ENCODE measurements at places on chromosomes 6 and 20.

DNA sequence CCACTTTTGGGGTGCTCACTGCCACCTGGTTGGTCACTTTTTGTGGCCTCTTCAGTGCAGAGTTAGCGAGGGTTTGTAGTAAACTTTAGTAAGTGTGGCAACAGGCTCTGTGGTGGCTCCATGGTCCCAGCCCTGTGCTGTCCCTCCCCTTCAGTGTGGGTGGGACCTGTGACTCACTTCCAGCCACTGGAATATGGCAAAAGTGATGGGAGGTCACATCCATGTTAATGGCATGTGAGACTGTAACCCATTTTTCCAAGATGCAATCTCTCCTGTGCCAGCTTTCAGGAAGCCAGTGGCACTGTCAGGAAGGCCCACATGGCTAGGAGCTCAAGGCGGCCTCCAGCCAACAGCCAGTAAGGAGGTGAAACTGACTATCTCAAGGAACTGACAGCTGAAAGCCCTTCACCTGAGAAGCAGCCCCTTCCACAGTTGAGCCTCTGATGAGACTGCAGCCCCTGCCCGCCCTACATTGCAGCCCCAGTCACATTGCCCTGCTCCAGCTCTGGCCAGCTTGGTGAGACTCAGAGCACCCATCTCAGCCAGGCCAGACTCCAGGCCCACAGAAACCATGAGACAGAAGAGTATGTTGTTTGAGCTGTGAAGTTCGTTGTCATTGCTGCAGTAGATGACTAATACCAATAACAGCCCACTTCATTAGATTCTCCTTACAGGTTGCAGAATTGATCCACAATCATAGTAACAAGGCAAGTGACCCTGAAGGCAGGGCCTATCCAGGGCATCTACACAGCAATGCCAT lies 13.1 kb upstream of the CST7 start:
- DNase-seq = no peak

GRCh38 chr6:16292432-16292831 lies 54.0 kb downstream of the GMPR start:
- no peak for DNase-seq

DNA sequence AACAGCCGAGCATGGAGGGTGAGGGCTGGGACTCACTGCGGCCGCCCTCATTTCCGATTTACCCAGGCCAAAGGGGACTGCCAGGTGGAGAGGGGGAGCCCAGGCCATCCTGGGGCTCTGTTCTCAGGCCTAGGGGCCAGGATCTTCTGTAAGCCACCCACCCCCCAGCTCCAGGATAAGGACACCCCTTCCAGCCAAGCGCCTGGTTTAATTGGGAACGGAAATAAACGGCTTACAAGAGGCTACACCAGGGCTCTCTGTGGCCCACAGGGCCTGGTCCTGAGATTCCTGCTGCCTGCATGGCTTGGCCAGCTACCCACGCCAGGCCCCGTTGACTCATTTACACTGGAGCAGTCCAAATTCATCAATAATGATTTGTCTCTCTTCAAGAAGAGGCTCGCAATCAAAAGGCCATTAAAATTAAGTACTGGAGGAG lies 68.1 kb upstream of the TOP1 start:
- no peak for DNase-seq

DNA sequence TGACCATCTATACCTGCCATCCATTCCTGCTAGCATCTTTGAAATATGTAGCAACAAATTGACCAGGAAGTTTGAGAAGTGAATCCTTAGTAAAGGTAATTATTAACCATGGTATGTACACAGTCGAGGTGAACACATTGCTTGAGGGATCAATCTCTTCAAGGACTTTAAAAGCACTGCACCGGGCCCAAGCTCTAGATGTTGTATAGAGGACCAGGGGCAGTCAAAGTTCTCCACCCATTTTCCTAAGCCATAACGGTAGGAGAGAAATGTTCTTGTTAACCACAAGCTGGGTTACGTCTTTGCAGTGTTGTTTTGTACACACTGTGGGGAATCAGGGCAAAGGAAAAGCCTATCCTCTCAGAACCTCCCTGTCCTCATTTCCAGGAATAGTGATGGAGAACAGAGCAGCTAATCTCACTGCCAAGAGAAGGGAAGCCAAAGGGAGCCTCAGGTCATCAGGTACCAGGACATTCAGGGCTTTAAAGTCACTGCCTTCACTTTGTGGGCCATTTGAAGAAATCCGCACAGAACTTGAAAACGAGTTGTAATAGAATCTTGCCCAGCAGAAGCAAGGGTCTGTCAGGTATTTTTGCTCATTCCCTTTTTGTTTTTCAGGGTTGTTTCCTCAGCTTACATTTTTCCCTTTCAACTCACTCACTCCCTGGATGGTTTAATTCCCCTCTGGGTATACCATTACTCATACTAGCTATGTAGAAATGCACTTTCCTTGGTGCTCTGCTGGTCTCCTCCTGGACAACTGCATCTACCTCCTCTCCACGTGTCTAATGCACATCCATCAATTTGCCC lies 5.3 kb upstream of the PM20D2 start:
- DNase-seq = no peak

DNA sequence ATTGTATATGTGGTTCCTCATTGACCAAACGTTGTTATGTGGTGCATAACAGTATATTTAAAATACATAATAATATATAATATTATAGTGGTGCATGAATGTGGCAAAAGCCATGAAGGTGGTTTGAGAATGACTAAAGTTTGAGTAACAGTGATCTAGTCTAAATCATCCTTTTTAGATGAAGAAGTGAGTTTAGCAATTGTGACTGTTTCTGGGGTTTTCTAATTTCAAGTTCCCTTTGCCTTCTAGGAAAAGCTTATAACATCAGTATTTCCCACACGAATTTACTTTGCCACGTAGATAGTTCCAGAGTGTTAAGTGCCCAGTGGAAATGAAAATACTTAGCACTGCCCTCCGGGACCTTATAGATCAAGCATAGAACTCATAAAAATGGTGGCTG lies 40.9 kb downstream of the ARFGEF2 start:
- DNase-seq = no peak

GRCh38 chr20:258963-259362 lies 1.4 kb downstream of the DEFB132 start:
- no peak for DNase-seq

- peak; percentile 4 for DNase-seq
Observed at GRCh38 chr20:11891776-11892545, 25.7 kb upstream of the BTBD3 start.

- no peak for DNase-seq
Observed at GRCh38 chr6:43746613-43747102, 23.4 kb upstream of the VEGFA start.

- no peak for DNase-seq
Observed at GRCh38 chr6:159640322-159640721, 52.7 kb downstream of the SOD2 start.

- no peak for DNase-seq
Observed at GRCh38 chr20:48758206-48758820, 69.5 kb downstream of the PREX1 start.

GRCh38 chr6:141401851-141402250 lies 730.9 kb upstream of the GJE1 start:
- DNase-seq = no peak

GRCh38 chr6:130783416-130784107 lies 43.6 kb upstream of the SMLR1 start:
- DNase-seq = no peak

GRCh38 chr20:55784036-55784435 lies 221.3 kb downstream of the CBLN4 start:
- DNase-seq = no peak

DNA sequence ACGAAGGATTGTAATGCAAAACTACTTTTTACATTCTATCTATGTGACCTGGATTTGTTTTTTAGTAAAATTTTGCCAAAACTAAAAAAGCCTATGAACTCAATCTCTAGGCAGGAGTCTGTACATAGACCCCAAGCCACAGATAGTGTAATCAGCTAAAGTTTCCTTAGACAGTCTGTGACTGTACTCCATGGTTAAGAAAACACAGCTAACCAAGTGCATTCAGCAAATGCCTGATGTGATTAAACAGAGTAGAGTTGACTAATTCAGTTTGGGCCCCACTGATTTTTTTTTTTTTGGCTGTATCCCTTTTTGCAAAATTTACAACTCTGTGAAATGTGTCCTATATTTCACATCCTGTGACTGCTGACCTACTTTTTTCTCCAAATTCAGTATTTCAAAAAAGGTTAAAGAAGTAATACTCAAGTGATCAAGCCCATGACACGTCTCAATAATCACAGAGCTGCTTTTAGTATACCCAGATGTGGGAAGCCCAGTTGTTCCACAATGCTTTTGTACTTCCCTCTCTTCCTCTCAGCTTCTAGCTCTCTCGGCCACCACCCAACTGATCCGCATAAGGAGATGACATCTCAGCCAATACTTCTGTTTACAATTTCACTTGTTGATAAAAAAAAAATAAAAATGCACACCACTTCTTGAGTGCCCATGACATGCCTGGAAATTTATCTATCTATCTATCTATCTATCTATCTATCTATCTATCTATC lies 108.8 kb upstream of the TBX18 start:
- no peak for DNase-seq

- no peak for DNase-seq
Observed at GRCh38 chr6:152484806-152485205, 152.4 kb downstream of the SYNE1 start.

GRCh38 chr6:163860287-163861081 lies 446.0 kb downstream of the QKI start:
- DNase-seq = no peak

DNA sequence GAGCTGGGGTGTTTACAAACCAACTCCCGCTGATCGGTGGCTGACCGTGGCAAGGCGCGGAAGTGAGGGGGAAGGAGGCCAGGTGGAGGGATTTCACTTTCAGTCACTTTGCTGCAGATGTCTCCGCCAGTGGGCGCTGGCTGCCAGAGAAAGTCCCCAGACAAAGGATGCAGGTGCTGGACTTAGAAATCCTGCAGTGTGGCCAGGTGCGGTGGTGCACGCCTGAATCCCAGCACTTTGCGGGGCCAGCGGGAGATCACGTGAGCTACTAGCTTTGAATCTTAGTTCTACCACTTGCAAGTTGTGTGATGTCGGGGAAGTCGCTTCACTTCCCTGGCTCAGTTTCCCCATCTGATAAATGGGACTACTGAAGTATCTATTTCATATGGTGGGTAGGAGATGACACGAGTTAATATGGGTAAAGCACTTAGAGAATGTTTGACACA lies 180.4 kb downstream of the ZNF217 start:
- DNase-seq = no peak

DNA sequence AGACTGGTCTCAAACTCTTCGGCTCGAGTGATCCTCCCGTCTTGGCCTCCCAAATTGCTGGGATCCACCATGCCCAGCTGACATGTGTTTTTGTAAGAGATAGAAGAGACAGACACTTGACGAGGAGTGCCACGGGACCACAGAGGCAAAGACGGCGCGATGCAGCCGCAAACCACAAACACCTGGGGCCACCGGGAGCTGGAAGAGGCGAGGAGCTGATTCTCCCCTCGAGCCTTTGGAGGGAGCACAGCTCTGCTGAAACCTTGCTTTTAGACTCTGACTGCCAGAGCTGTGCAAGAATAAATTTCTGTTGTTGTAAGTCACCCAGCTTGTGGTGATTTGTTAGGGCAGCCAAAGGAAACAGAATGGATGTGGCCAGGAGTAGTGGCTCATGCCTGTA lies 46.9 kb downstream of the TFAP2C start:
- no peak for DNase-seq

GRCh38 chr6:122790028-122790422 lies 967 bp downstream of the SMPDL3A start:
- DNase-seq = no peak

- DNase-seq = no peak
Observed at GRCh38 chr6:28751514-28751913, 172.3 kb downstream of the TRIM27 start.

DNA sequence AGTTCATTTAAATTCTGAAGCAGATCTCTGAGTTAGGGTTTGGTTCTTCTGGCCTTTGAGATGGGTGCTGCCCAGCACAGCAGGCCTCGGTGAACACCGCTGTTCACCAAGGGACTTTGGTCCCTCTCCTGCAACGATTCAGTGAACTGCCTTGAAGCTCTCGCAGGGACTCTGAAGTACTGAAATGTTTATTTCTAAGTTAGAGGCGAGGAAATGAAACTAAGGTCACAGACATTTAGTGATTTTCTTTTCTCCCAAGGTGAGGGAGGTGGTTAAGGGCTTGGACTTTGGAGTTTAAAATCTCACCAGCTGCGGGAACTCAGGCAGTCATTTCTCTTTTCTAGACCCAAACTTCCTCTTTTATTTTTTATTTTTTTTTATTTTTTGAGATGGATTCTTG lies 26.2 kb downstream of the E2F3 start:
- DNase-seq = peak; percentile 29

- no peak for DNase-seq
Observed at GRCh38 chr6:44224029-44224964, 902 bp downstream of the SLC29A1 start.

DNA sequence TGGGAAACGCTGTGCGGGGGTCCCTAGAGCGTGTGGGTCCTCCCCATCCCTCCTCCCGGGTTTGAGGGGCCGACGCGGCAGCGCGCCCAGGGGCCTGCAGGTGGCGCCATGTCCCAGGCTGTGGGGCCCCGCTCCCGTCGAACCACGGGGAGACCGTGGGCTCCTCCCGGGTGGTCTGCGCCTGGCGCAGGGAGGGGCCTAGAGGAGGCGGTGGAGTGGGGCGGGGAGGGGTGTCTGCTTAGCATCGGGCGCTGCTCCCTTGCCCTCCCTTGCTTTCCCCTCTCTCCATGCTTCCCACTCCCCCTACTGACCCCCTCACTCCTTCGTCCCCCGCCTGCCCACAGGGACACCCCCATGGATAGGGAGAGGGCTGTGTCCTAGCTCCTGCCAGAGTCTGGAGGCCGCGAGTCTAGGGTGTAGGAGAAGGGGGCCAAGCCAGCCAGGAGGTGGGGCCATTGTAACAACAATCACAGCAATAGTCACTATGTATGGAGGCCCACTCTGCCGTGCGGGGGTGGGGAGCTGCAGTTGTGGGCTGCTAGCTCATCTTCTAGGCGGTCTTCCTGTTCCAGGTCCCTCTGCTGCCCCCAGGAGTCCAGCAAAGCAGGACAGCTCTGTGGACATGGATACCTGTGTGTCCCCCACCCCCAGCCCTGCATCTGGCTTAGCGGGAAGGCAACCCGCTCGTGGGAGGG lies 51.7 kb downstream of the CHMP4B start:
- no peak for DNase-seq

DNA sequence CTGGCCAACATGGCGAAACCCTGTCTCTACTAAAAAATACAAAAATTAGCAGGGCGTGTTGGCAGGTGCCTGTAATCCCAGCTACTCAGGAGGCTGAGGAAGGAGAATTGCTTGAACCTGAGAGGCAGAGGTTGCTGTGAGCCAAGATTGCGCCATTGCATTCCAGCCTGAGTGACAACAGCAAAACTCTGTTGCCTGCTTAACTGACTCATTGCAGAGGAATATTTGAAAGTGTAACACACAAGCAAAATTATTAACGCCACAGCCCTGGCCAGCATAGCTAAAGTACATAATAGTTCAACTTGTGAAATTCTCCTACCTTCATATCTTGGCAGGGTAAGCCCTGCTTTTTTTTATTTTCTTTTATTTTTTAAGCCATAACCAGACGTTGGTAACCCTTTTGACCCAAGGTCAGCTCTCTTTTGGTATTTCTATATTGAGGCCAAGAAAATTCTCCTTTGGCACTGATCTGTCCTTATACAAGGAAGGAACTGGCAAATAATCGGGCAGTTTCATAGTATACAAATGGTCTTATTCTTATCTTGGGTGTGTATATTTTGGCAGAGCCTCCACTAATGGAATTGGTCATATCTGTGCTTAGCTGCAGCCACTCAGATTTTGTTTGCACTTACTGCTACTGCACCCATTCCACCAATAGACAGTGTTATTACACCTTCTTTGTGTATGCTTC lies 4.0 kb upstream of the ADGRF5 start:
- DNase-seq = no peak

GRCh38 chr6:169723200-169723909 lies 945 bp downstream of the PHF10 start:
- peak; percentile 20 for DNase-seq

All from bone marrow (tissue), 2 donors.